ENCODE measurements at places on chromosomes 1 and 21. TPM values are rescaled to one million over a fixed set of nuclear protein-coding genes. Genes with fewer than 3 reads are reported as not detected.

The HSPB7 gene
- not detected for total RNA-seq

The KCNJ10 gene
- total RNA-seq = not detected

The MRPL37 gene
- total RNA-seq = 40.8 TPM

The FAM167B gene
- total RNA-seq = 0.34 TPM

The OPRD1 gene
- not detected for total RNA-seq

The IRF6 gene
- 460 TPM for total RNA-seq

The PDZK1 gene
- 0.21 TPM for total RNA-seq

The NEGR1 gene
- total RNA-seq = under 0.01 TPM

The CD34 gene
- total RNA-seq = not detected

The KCNK1 gene
- 24.6 TPM for total RNA-seq

The PRAMEF8 gene
- not detected for total RNA-seq

The B3GALT2 gene
- not detected for total RNA-seq

The CD1C gene
- not detected for total RNA-seq

The FCRL3 gene
- total RNA-seq = not detected

Data from nasal cavity respiratory epithelium epithelial cell of viscerocranial mucosa (primary cell).